Effector memory CD4-positive, alpha-beta T cell (primary cell): ENCODE measurements at places on chromosomes 1 and 21.

- no peak for DNase-seq
Observed at GRCh38 chr1:170044187-170044586, 30.3 kb downstream of the KIFAP3 start.

GRCh38 chr1:15358565-15359133 is 51.0 kb upstream of the EFHD2 start:
- DNase-seq: no peak

GRCh38 chr1:175417316-175417715 is 224.7 kb upstream of the KIAA0040 start:
- DNase-seq: no peak

DNA sequence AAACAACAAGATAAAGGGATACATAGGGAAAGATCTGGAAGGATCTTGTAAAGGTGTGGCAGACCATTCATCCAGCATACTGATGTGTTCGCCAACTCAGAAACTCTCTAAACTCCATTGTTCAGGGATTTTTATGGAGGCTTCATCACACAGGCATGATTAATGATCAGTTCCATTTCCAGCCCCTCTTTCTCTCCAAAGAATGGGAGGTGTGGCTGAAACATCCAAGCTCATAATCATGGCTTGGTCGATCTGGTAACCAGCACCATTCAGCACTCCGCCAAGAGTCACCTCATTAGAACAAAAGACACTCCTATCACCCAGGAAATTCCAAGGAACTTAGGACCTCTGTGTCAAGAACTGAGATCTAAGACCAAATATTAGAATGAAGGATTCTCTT is 180.6 kb upstream of the RNPC3 start:
- no peak for DNase-seq

GRCh38 chr1:218971156-218971555 is 202.5 kb upstream of the LYPLAL1 start:
- no peak for DNase-seq

DNA sequence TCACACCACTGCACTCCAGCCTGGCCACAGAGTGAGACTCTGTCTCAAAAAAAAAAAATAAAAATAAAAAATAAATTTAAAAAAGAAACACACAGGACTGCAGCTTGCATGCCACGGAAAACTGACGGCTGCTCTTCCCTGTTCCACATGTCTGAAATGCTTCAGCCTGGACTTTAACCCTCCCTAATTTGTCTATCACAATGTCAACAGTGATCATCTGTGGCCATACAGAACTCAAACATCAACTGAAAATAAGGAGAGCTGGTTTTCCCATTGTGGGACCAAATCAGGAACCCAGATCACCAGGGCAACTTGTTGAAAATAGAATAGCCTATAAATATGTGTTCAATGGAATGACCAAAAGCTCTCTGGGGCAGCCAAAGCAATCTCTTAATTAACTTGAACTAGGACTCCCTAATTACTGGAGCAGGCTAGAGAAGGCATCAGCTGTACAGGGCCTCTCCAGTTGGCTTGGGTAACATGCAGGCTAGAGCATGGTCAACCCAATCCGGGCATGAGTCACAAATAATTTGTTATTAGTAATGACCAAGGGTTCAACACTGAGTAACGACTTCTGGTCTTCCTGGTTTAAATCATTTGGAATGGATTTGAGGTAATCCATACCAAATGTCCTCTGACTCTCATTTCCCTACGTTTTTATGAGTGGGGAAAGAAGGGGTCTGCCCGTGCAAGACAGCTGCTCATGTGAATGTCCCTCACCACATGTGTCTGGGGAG is 62.7 kb upstream of the KAZN start:
- DNase-seq: no peak

GRCh38 chr1:54815086-54815876 is 14.2 kb upstream of the TTC22 start:
- DNase-seq: no peak

- no peak for DNase-seq
Observed at GRCh38 chr21:45846373-45847160, 135.0 kb upstream of the COL6A1 start.

DNA sequence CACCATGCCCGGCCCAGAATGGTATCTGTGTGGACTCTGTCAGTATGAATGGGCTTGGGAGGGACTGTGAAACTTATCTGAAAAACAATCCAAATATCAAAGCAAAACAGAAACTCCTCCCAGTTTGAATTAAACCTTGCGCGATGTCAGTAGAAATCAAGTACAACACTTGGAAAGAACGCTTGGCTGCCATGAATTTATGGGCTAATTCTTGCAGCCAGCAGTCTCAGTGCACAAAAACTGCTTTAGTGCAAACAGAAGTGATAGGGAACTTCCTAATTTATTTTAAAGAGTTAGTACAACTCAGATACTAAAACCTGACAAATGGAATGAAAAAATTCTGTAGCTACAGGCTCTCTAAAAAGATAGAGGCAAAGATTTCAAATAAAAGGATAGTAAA is 8.5 kb downstream of the CLCA1 start:
- DNase-seq: no peak

- no peak for DNase-seq
Observed at GRCh38 chr21:42049578-42050430, 21.3 kb upstream of the UMODL1 start.

GRCh38 chr1:118948846-118949245 is 39.3 kb downstream of the TBX15 start:
- DNase-seq: no peak

- no peak for DNase-seq
Observed at GRCh38 chr1:4621646-4622045, 32.8 kb upstream of the AJAP1 start.

GRCh38 chr1:100713626-100714025 is 5.9 kb upstream of the VCAM1 start:
- DNase-seq: no peak

GRCh38 chr1:10339815-10340214 is 59.0 kb upstream of the PGD start:
- DNase-seq: no peak

GRCh38 chr1:18041102-18041501 is 66.5 kb upstream of the IGSF21 start:
- DNase-seq: no peak

GRCh38 chr1:202197653-202198365 is 4.2 kb downstream of the LGR6 start:
- DNase-seq: no peak

DNA sequence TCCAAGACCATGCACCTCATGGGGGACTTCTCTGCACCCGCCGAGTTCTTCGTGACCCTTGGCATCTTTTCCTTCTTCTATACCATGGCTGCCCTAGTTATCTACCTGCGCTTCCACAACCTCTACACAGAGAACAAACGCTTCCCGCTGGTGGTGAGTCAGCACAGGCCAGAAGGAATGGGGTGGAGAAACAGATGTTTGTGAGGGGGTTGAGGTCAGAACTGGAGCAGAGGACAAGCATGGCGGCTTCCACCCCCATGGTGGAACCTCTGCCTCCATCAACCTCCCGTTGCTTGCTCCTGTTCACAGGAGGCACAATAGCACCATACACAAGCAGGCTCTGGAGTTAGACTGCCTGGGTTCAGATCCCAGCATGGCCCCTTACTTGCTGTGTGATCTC is 6.9 kb upstream of the ATXN7L2 start:
- no peak for DNase-seq

DNA sequence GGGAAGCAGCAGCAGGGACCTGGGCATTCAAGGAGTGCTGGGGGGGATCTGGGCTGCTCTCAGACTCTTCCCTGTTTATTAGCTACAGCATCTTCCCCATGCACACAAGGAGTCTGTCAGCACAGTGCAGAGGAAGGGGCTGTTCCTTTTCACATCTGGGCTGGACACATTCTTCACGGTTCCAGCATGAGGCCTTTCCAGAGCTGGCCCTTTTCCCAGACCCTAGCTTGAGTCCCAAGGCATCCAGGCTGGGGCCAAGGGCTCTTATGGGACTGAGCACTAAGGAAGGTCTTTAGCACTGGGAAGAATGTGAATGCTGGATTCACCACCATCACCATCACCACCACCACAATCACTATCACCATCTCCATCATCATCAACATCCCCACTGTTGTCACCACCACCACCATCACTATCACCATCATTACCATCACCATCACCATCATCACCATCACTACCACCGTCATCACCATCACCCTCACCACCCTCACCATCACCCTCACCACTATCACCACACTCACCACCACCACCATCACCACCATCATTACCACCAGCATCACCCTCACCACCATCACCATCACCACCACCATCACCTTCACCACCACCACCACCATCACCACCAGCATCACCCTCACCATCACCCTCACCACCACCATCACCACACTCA is 28.4 kb downstream of the PARK7 start:
- no peak for DNase-seq

GRCh38 chr1:33361532-33362235 is 40.8 kb upstream of the A3GALT2 start:
- DNase-seq: no peak

- DNase-seq: no peak
Observed at GRCh38 chr1:247335882-247336281, 4.2 kb upstream of the ZNF496 start.

GRCh38 chr1:224623743-224624333 is 7.7 kb downstream of the CNIH3 start:
- DNase-seq: peak; percentile 72

DNA sequence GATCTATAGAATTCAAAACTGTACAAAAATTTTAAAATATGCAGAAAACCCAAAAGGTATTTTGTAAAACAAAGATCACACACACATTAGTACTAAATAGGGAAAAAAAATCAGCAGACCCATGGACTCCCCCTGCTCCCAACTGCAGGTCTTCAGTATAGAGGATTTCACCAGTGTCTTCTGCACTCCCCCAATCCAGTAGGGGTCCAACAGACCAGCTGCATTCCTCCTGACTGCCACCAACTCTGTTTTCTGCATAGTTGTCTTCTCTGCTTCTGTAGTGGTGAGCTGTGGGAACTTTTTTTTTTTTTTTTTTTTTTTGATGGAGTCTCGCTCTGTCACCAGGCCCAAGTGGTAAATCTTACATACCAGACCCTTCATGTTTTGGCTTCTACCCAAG is 21.9 kb downstream of the CLCA2 start:
- no peak for DNase-seq

DNA sequence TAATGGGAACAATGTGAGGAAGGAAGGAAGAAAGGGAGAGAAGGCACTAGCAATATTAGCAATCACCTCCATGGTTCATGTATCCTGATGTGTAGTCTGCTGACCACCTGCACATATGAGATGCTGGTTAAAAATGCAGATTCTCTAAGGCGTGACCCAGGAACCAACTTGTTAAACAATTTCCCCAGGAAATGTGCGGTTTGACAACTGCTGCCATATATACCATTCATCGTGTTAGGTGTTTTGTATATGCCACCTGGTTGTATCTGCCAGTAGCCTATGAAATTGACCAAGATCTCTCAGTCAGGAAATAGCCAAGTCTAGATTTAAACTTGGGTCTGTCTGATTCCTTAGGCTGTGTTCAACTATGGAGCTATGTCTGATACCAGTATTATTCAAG is 4.1 kb downstream of the SEMA4A start:
- no peak for DNase-seq

DNA sequence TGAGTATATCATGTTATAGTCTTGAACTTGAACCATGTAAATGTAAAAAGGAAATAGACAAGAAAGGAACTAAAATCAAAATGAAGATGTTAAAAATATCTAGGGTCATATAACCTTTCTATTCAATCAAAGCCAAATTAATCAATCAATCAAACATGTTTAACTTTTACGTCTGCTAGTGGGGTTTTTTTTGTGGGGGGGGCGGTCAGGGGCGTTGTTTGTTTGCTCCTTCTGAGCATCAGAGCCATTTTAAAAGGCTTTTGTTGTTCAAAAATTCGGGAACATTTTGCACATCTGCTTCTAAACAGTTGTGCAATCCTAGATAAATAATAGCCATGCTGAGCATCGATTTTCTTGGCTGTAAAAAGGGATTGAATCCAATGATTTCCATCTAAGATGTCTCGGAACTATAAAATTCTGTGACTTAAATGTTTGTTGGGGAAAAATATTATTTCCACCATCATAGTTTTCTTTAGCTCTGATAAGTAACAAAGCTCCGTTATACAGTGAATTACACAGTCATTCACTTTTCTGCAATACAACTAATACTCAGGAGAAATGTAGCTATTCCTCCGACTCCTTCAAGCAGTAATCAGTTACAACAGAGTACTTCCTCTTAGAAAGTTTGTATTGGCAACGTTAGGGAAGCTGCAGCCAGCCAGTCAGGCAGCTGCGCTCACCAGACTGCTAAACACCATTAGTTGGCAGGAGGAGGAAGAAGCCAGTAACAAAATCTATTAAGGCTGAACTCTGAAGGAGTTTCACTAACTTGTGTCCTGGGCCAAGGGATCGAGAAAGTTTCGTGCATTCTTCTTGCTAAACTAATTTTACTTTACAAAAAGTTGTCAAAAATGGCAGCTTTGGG is 2.2 kb downstream of the SPATA6 start:
- no peak for DNase-seq

- no peak for DNase-seq
Observed at GRCh38 chr1:84174051-84174556, 30.0 kb downstream of the PRKACB start.

- DNase-seq: no peak
Observed at GRCh38 chr1:186994897-186995296, 166.1 kb downstream of the PLA2G4A start.

DNA sequence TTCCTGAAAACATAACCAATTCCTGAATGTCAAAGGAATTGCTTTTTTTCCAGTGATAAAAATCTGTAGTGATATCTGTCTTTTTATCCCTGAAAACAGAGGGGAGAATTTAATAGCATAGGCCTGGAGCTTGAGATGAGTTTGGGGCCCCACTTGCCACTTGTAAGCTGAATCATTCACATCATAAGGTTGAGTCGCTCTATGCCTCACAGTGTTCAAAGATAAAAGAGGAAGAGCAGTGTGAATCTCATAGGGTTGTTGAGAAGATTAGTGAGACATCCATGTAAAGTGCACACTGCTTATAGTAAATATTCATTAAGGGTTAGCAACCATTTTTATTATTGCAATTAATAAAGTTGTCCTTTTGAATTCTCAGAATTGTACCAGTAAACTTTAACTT is 271.3 kb downstream of the DNM3 start:
- no peak for DNase-seq

- DNase-seq: no peak
Observed at GRCh38 chr1:50237056-50237455, 128.3 kb downstream of the ELAVL4 start.

DNA sequence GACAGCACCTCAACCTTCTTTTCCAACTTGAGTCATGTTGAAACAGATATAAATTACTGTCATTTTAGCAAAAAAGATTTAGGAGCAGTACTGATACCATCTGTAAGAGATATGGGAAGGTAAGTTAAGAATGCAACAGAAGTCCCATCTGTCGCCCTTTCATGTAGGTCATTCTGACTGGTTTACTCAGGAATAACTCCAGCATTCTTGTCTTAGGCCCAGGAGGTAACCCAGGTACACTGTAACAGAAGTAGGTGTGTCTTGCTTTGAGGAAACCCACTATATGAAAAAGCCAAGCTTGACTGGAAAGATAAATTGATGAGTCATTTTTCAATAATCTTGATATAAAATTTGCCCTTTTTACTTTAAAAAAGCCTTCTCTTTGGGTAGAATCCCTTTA is 35.4 kb downstream of the PGM1 start:
- DNase-seq: no peak

GRCh38 chr1:213060836-213061235 is 9.8 kb downstream of the RPS6KC1 start:
- DNase-seq: no peak

- no peak for DNase-seq
Observed at GRCh38 chr1:36455386-36455785, 5.1 kb upstream of the OSCP1 start.
